ENCODE measurements at places on chromosomes 12 and 14.

GRCh38 chr14:84929086-84929485, 600.9 kb upstream of the FLRT2 start:
- no peak for DNase-seq

GRCh38 chr12:63978519-63978918, 134.0 kb downstream of the SRGAP1 start:
- no peak for DNase-seq

GRCh38 chr12:79873201-79873600, 61.7 kb downstream of the PPP1R12A start:
- DNase-seq, result no peak

GRCh38 chr14:63663428-63664341, 22.0 kb upstream of the WDR89 start:
- no peak for DNase-seq

- DNase-seq, result no peak
These were observed 67.4 kb downstream of the PPP2R5E start for GRCh38 chr14:63475761-63476160.

- no peak for DNase-seq
These were observed 72.3 kb upstream of the GPR68 start for GRCh38 chr14:91316761-91317160.

DNA sequence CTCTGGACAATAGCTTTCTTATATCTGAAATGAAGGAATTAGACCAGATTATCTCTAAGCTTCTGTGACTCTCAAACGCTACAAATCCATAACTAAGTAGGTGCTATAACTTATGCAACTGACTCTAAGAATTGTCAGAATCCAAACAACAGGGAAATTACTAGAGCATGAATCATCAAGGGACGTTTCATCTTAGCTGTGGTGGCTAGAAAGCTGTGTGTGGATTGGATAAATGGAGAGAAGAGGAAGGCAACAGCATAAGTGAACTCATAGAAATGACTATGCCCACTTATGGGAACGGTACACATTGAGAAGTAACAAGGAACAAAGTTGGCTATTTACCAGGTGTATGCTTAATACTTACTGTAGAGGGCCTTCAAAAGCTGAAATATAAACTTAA, 96.0 kb upstream of the NEDD1 start:
- no peak for DNase-seq

- no peak for DNase-seq
These were observed 87.2 kb upstream of the CDKN3 start for GRCh38 chr14:54309615-54310014.

- no peak for DNase-seq
These were observed 1365.4 kb downstream of the FSCB start for GRCh38 chr14:43141636-43142191.

- no peak for DNase-seq
These were observed 895.7 kb downstream of the TMEM121 start for GRCh38 chr14:106422066-106422465.

- DNase-seq, result no peak
These were observed 663.8 kb upstream of the FOXG1 start for GRCh38 chr14:28102814-28103213.

DNA sequence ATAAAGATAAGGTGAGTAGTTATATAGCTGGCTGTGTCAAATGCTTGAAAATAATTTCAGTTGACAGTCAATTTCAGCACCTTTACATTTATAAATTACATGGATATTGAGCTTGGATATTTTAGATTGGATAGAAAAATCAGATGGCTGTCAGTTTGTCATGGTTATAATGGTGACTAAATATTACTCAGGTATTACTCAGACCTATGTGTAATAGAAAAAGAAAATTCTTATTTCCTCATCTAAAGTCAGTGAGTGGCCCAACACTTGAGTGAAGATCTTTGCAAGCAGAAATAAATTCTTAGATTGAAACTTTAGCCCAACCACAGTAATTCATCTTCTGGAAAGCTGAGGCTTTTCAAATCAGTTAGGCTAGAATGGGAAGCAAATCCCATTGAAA, 354.4 kb downstream of the NAV3 start:
- DNase-seq, result no peak

DNA sequence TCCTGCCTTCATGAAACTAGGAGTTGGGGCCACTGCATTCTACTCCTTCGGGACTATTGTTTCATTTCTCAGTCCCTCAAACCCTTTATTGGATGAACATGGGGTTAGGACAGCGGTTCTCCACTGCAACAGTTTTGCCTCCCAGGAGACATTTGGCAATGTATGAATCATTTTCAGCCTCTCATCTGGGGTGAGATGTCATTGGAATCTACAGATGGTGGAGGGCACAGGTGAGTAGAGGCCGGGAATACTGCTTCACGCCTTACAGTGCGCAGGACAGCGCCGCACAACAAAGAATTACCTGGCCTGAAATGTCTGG, 649 bp upstream of the GNPNAT1 start:
- DNase-seq, result no peak

GRCh38 chr12:116609319-116610114, 50.3 kb downstream of the MAP1LC3B2 start:
- no peak for DNase-seq

DNA sequence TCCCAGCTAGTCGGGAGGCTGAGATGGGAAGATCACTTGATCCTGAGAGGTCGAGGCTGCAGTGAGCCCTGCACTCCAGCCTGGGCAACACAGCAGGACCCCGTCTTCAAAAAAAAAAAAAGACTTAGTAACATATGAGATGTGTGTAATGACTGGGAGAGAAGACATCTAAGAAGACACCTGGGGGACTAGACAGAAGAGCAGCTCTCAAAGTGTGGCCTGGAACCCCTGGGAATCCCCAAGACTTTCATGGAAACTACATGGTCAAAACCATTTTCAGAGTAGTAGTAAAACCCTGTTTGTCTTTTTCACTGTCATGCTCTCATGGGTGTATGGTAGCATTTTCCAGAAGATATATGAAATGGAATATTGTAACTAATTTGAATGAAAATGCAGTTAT, 45.3 kb downstream of the R3HDM2 start:
- DNase-seq, result no peak

DNA sequence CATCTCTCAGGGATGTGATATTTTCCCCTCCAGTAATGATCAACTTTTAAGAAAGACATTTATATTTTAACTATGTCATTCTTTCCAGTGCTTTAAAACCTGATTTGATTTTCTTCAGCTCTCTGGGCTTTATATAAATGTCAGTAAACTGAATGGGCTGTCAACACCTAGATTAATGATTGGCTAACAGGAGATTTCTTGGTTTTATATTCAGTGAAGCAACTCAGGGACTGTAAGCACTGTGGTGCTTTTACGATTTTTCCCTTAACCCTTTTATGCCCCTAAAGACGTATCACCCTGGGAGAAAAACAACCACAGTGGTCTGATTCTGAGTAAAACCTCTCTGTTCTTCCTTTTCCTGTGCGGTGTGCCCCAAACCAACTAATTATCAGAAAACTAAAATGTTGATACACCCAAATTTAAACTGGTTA, 38.0 kb downstream of the PTGER2 start:
- no peak for DNase-seq

DNA sequence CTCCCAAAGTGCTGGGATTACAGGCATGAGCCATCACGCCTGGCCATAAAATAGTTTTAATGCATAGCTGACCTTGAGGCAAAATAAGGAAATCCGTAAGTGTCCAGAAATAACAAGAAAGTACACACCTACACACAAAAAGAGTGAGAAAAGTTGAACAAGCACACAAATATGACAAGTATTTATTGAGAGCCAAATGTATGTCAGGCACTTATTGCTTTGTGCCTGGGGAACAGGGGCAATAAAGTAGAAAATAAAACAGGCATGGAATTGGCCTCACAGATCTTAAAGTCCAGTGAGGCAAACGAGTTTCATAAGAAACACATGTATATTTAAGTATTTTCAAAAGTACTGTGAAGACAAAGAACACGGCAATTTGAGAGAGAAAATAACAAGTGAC, 103.7 kb downstream of the ERGIC2 start:
- DNase-seq, result no peak

GRCh38 chr12:129483111-129483893, 420.5 kb downstream of the TMEM132D start:
- no peak for DNase-seq

GRCh38 chr14:72892103-72892878, 1.6 kb downstream of the DPF3 start:
- no peak for DNase-seq

GRCh38 chr14:59339524-59340330, 125.5 kb downstream of the GPR135 start:
- DNase-seq, result no peak

- no peak for DNase-seq
These were observed 104.8 kb downstream of the KIF26A start for GRCh38 chr14:104243200-104243599.

All from stimulated activated CD4-positive, alpha-beta T cell treated with anti-CD3 and anti-CD28 coated beads, Interleukin-1b, Interleukin-23, amount 100 ng/mL, for 1 hour (primary cell).